ENCODE measurements at places on chromosomes 16 and 17.
A peak's percentile ranks its signal among the peaks of the same experiment; 100 is the strongest.

DNA sequence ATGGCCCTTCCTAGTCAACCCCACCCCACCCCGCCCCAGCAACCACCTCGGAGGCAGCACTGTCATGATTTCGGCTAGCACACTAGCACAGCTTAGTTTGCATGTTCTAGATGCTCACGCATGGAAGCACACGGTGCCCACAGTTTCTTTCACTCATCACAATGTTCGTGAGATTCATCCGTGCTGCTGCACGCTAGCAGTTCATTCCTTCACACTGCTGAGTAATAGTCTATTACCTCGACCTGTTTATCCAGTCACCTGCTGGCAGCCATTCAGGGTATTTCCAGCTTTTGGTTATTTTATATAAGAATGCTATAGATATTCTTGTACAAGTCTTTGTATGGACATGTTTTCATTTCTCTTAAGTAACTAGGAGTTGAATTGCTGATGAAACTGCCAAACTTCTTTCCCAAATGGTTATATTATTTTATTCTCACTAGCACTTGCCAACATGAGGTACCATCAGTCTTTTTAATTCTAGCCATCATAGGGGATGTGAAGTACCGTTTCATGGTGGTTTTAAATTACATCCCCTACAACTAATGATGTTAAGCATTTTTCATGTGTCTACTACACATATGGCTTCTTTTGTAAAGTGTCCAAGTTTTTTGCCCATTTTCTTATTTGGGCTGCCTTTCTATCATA lies 75.7 kb downstream of the CYTH1 start:
- no peak for DNase-seq

GRCh38 chr17:32161506-32162365 lies 19.4 kb downstream of the RHOT1 start:
- DNase-seq, result no peak

GRCh38 chr17:79970576-79971068 lies 65.0 kb downstream of the TBC1D16 start:
- DNase-seq, result no peak

DNA sequence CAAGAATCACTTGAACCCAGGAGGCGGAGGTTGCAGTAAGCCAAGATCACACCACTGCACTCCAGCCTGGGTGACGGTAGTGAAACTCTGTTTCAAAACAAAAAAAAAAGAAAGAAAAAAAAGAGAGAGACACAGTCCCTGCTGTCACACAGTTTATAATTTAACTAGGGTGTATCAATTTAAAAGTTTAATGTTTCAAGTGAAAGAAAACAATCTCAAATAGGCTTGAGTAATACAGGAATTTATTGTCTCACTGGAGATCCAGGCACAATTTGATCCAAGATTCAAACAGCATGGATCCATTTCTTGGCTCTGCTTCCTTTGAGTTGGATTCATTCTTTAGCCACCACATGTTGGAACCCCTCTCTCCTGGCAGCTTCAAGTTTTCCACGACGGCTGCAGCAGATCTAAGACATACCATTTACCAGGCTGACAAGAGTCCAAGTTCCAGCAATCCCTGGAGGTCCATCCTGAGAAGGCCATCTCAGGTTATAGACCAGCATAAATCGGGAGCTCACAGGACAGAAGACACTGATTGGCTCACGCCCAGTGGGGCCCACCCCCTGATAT lies 97.5 kb downstream of the YPEL2 start:
- DNase-seq, result no peak

DNA sequence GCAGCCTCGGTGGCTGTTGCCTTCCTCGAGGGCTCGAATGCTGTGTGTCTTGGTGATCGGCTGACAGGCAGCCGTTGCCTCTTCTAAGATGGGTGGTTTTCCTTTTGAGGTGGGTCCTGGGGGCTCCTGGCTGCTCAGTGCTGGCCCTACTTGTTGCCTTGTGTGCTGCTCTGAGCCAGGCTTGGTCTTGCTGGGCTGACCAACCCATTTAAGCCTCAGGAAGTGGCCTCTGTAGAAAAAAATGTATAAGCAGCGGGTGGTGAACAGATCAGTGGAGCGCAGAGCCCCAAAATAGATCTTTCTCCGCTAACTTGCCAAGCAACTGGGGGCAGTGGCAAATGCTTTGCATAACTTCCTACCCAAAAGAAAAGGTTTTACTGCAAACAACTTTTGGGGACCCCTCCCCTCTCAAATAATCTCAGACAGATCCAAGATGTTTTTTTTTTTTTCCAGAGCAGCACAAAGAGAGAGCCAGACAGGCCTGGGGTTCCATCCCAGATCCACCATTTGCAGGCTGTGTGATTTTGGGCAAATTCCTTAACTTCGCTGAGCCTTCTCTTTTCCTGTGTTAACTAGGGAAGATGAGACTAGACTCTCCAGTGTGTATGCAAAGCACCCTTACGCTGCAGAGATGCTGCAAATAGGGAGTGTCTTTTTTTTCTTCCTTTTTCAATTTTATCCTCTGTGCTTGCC lies 42.5 kb downstream of the PLCG2 start:
- DNase-seq, result no peak

DNA sequence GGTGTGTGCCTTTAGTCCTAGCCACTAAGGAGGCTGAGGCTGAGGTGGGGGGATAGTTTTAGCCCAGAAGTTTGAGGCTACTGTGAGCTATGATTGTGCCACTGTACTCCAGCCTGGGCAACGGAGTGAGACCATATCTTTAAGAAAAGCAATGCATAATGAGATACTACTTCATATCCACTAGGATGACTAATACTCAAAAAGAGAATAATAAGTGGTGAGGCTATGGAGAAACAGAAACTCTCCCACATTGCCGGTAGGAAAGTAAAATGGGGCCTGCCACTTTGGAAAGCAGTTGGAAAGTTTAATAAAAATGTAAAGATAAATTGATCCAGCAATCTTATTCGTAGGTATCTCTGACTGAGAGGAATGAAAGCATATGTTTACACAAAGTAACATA lies 4.6 kb upstream of the NPIPB2 start:
- no peak for DNase-seq

DNA sequence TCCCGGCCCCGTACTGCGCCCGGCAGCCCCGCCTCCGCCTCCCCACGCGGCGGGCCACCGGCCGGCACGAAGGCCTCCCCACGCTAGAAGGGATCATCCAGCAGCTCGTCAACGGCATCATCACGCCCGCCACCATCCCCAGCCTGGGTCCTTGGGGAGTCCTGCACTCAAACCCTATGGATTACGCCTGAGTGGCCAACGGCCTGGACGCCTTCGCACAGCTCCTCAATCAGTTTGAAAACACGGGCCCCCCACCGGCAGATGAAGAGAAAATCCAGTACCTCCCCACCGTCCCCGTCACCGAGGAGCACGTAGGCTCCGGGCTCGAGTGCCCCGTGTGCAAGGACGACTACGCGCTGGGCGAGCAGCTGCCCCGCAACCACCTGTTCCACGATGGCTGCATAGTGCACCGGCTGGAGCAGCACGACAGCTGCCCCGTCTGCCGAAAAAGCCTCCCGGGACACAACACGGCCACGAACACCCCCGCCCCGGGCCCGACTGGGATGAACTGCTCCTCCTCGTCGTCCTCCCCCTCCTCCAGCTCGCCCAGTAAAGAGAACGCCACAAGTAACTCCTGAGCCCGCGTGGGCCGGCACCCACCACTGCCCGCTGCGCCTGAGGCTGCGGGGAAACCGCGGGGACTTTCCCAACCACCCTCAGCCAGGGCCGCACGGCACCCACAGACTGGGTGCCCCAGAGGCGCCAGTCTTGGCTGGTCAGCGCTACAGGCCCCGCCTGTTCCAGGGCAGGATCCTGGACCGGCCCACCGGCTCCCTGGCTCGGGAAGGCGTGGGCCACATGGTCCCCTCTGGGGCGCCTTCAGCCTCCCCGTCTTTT lies 39.0 kb upstream of the AKAP1 start:
- no peak for DNase-seq

DNA sequence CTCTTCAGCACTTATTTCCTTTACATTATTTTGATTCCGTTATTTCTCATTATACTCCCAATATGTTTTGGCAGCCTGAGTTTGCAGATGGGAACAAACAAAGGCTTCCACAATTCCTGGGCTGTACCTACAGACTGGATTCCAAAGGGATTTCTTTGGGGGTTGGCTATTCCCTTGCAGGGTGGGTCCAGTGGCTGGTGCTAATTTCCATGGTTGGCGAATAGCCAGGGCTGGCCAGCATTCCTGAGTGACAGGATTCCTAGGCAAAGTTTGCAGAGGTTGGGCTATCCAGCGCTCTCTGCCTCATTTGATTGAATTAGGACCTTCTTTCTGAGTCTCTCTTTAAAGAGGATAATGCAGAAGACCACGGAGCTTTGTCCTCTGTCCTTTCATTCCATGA lies 207.4 kb downstream of the MAF start:
- no peak for DNase-seq

GRCh38 chr17:79332011-79332554 lies 257.5 kb downstream of the ENGASE start:
- DNase-seq, result no peak

GRCh38 chr17:60168654-60169053 lies 18.9 kb downstream of the CA4 start:
- DNase-seq, result no peak

DNA sequence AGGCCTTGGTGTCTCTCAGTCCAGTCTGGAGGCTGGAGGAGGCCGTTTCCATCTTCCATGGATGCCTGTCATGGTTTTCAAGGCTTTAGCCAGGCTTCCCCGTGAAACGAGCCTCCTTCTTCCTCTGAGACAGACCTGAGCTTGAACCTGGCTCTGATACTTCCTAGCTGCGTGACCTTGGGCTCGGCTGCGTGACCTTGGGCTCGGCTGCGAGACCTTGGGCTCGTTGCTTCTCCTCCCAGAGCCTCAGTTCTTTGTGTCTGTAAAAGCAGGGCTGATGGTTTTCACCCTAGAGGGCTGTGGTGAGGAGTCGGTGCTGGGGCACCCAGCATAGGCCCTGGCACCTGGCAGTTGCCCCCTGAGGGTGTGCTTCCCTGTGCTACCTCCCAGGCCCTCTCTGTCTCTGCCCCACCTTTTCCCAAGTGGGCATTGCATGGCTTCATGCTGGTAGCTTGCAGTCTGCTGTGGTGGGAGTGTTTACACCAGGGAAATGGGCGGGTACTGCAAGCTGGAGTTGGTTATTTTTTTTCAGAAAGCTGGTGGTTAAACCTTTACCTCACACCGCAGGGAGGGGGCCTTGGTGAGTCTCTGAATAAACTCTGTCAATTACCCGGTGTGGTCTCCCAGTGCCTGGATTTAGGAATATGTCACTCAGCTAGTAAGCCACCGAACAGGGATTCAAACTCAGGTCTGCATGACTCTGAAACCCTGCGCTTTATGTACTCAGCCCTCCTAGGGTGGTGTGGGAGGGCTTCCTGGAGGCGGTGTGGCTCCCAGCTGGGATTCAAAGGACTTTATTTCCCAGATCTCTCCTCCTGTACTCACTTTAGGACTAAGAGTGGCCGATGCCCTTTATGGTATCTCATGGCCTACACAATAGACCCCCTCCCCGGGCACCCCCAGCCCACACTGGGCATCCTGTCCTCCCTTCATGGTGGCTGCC lies 129.0 kb upstream of the CIBAR2 start:
- no peak for DNase-seq

DNA sequence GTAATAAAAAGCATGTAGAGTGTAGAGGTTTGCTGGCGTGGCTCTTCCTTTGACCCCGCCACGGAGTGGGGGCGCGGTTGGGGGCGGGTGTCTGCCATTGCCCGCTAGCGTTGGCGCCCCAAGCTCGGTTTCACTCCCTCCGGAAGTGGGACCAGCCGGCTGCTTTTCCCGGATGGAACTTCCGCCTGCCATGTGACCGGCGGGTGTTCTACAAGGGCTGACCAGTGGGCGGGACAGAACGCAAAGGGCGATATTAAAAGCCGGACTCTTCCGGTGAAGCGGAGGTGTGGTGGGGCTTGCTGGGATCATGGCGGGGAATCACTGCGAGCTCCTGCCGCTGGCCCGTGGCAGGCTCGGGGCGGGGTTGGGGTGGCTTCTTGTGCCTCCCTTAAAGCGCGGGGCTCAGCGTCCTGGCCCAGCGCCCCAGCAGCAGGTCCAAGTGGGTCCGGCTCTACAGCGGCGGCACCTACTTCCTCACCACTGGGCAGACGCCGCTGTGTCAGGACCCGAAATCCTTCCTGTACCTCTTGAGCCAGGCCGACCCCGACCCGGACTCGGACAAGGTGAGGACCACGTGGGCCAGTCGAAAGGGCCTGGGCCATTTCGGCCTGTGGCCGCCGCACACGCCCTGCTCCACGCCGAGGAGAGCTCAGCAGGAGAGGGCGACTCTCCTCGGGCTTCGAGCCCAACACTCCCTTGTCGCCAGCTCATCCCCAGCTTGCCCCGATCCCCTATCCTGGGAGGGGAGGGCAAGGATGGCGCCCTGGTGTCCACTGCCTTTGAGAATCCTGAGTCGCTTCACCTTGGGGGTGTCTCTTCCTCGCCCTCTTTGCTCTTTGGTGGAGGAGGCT lies 65.6 kb downstream of the PDPK1 start:
- peak; percentile 86 for DNase-seq

DNA sequence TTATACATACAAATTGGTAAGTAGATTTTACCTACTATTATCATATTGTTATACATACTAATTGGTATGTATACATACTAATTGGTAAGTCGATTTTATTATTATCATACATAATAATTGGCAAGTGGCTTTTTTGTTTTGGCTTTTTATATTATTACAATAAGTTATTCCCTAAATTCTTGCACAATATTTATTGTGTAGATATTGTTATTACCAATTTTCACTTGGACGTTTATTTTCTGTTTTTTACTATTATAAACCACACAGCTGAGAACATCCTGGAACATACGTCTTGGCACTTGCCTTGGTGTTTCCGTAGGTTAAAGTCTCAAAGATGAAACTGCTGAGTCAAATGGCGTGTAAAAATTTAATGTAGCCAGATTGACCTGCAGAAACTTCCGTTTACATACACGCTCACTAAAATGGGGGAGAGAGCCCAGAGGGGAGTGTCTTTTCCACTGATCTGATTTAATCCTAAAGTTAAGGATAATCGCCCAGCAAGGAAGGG lies 18.9 kb downstream of the GNGT2 start:
- no peak for DNase-seq
